Effector memory CD8-positive, alpha-beta T cell (primary cell): ENCODE measurements at places on chromosomes 11 and 22.

DNA sequence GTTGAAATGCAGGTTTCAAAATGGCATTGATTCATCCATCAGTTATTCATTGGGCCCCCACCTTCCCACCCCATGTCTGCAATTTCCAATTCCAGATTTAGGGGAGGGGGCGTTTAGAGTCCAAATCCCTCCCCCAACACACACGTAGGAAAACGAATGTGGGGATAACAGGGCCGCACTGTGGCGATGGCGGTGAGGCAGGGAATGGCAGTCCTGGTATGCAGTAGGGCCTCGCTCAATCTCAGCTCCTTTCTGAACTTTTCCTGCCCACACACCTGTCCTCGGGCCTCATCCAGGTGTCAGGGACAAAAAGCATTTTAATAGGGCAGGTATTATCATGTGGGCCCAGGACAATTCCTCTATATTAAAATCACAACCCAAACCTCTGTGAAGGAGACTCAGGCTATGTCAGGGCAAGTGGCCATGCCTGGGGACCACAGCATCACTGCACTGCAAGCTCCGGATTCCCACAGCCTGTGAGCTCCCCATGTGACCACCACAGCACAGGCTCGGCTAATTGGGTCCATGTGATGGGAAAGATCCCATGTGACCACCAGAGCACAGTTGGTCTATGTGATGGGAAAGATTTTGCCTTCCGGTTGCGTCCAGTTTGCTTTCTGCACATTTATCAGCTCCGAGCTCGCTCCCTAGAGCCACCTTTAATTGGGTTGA lies 44.5 kb downstream of the RTL6 start:
- DNase-seq = no peak

DNA sequence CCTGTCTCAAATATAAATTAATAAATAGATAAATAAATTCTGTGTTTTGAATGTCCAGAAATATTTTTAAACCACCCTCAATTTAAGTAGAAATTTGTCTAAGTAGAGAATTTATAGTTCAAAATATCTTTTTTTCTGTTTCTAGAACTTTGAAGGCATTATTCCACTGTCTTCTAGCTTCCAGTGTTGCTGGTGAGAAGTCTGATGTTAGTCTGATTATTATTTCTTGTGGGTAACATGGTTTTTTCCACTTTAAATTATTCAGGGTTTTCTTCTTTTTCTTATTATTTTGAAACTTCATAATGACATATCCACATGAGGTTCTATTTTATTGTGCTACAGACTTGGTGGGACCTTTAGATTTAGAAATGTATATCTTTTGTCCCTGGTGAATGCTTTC lies 46.4 kb upstream of the HEPHL1 start:
- no peak for DNase-seq

DNA sequence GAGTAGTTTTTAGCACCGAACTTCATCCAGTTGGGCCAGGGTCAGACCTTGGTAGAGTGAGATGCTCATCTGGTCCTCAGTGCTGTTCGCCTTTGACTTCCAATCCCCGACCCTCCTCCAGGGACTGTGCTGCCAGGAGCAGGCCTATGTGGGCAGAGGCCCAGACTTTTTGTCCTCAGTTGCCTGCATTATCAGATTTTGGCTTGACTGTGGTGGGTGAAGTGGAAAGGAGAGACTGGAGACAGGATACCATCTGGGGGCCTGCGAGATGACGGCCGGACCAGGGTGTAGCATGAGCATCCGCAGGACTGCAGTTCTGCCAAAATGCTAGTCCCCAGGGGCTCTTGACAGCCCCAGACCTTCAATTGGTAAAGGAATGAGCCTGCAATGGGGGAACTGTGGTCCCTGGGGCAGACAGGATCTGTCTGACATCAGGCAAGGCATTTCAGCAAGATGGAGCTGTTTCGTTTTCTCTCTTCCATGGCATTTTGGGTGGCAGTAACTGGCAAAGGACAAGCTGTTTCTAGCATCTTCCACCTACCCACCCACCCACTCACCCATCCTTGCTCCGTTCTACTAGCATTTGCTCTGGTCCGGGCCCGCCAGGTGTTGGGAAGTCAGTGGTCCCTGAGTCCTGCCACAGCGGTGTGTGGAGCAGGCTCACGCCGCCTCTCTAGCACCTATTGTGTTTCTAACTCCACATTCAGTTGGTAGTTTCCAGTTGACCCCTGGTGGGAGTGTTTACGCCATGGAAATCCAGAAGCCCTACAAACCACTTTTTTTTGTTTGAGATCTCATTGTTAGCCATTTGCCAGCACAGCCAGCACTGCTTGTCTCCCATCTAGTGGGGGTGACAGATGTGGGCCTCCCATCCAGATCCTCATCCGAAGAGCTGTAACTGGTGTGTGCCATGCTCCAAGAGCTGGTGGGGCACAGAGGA lies 53.5 kb downstream of the OTOG start:
- DNase-seq = no peak

- no peak for DNase-seq
Measured at GRCh38 chr11:128931668-128932067, 11.0 kb downstream of the TP53AIP1 start.

DNA sequence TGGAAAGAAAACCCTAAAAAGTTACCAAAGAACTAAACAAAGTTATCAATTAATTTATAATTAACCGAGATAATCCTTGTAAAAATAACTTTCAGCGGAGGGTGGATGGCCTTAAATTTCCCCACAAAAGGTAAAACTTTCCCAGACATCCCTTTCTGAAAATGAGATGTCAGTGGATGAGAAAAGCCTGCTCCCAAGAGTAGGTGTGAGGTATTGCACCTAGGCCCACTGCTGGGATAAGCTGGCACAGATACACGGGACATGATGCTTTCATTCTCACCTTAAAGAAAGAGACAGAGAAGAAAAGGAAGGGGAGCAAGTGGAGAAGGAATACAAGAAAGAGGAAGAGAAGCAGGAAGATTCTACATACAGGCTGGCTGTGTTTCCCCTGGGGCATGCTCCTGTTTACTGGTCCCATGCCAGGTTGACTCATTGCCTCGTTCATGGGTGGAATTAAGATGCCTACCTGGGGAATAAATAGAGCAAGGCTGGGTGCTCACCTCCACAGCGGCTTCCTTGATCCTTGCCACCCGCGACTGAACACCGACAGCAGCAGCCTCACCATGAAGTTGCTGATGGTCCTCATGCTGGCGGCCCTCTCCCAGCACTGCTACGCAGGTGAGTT lies at the start of gene SCGB2A2:
Gene SCGB2A2 (plus strand): TSS at position 505 of the 625 bp plus-strand sequence. CDS start 59 bp downstream, at position 564.
- no peak for DNase-seq

GRCh38 chr22:31211862-31212730 lies at the start of gene LIMK2:
Gene LIMK2 (plus strand): TSS chr22:31212298. CDS start chr22:31212409, 111 bp downstream.
- DNase-seq = peak; percentile 96

DNA sequence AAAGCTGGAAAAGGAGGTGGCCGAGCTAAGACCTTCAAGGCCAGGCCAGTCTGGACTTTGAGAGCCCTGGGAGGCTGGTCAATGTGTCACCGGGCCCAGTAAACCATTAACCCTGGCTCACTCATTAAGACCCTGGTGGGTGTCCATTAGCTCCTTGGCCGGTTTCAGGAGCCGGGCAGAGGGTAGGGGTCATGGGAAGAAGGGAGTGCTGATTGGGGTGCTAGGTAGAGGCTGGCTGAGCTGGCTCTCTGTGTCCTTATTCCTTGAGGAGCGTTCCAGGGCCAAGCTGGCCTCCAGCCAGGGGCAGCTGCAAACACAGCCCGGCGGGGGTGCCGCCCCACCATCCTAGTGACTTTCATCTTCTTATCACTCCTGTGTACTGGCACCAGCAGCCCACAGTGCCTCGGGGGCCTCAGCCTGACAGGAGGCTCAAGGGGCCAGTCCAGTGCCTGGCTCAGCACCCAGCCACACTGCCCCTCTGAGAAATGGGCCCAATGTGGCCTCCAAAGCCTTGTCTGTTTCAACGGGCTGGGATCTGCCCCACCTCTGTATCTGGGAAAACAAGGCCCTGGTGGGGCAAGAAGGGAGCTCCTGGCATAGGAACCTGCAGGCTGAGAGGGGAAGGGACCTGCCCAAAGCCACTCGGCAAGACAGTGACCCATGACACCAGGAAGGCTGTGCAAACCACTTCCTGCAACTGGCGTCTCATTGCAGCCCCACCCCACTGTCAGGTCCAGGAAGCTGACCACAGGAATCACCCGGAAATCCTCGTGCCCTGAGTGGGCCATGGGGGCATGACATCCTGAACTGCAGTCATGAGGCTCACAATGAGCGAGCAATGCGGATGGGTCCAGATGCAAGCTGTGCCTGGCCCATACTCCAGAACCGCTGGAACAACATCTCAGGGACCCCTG lies 15.1 kb upstream of the RGL4 start:
- no peak for DNase-seq

DNA sequence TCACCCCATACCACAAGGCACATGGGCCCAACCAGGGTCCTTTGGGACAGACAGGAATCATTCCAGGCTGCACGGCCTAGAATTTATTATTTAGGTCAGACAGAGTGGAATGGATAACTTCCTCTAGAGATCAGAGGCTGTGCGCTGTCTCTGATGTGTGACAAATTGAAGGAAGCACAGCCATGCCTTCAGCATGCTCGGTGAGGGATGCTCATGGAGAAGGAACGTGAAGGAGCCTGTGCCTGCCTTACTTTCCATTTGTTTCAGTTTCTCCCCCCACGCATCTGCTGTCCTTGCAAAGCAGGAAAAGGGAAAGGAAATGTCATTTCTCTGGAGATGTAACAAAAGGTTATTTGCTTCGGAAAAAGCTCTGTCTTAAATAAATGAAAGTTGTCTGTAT lies 644.1 kb downstream of the OPCML start:
- no peak for DNase-seq

GRCh38 chr22:38872831-38873248 lies 824 bp upstream of the CBX6 start:
- DNase-seq = no peak
